ENCODE measurements at places on chromosomes 4 and X.

DNA sequence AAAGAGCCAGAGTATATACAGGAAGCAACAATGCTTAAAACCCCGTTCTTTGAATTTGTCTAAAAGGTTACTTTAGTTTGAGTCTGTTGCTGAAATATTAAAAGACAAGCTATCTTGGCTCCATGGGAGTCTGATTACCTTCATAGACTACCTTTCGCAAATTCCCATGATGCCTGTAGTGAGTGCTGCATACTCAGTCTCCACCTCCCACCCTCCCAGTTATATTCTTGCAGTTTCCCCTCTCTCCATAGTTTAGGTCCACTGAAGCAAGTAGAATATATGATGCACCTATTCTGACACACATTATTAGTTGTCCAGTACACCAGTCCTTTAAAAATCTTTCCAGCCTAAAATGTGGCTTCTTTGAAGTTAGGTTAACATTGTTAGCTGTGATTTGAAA lies 2.4 kb downstream of the CNKSR2 start:
- DNase-seq, result no peak

GRCh38 chrX:88621278-88621677 lies 125.7 kb upstream of the CPXCR1 start:
- no peak for DNase-seq

- no peak for DNase-seq
Measured at GRCh38 chr4:14234307-14234706, 606.8 kb upstream of the BOD1L1 start.

DNA sequence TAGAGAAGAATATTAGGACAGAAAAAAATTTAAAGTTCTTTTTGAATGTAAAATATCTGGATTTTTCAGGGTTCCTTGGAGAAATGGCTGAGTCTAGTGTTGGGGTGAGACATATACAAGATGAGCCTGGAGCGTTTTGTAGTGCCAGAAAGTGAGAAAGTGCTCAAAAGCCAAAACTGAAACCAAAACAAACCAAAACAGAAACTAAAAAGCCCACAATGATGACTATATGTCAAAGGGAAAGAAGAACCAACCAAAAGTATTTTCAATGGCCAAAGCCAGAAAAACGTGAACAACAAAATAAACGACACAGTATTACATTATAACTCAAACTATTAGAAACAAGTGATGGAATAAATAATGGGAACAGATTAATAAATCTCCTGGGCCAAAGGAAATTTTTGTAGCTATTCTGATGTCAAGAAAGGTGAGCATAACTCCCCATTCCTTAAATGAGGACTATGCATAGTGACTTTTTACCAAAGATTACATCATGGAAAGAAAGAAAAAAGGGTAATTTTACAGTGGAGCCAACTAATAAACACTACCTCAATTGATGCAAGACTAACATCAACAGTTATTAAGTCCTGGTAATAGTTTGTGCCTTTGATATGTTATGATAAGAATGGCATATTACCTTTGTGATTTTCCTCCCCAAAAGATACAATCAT lies 1137.6 kb downstream of the C4orf33 start:
- DNase-seq, result no peak

- DNase-seq, result no peak
Measured at GRCh38 chrX:150757371-150757770, 64.2 kb downstream of the MTMR1 start.

DNA sequence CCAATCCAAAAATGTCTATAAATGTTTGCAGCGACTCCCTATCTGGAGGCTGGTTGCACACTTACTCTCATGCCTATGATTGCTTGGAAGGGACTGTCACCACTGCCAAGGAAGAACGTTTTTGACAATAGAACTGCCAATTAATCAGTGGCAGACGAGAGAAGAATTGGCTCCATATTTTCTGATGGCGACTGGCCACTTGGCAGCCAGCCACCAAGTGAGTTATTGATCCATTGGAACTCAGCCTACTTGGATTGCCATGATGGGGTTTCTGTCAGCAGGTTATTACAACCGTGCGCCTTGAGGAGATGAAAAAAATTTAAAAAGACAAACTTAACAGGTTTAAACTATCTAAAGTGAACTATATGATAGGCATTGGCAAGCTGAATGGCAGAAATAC lies 47.4 kb downstream of the LINC00632 start:
- DNase-seq, result no peak

DNA sequence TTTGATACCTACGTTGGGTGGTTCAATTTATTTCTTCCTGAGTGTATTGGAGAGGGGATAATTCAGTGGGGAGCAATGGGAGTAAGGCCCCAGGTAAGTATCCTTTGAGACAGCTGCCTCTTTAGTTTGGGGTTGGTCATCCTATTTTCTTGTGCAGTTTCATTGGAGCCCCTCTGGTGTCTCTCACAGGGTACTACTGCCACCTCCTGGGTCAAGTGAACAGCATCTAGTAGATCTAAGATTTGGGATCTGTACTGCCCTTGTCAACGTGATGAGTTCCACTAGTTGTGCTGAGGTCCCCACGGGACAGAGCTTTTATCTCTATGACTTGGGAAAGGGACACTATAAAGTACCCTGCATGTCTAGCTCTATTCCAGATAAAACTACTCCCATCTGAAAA lies 80.6 kb downstream of the PBDC1 start:
- DNase-seq, result peak; percentile 23

GRCh38 chrX:140917354-140918115 lies 84.9 kb upstream of the SPANXB1 start:
- no peak for DNase-seq
